NCI-H460 (cell line): ENCODE measurements at places on chromosomes 6 and 20. TPM values are rescaled to one million over a fixed set of nuclear protein-coding genes. Genes with fewer than 3 reads are reported as not detected.

The PRDM1 gene
- total RNA-seq: 3.0 and 3.6 TPM in 2 replicates

The TNFRSF6B gene
- 0.10 TPM in 1 of 2 replicates, not detected in the other for total RNA-seq

The C6orf58 gene
- total RNA-seq: not detected in 2 replicates

- DNase-seq: no peak
These were observed 3.8 kb upstream of the DSP start for GRCh38 chr6:7537565-7538174.

The MAN1A1 gene
- 0.10 and 0.46 TPM in 2 replicates for total RNA-seq

The ARFGEF3 gene
- 0.62 and 0.78 TPM in 2 replicates for total RNA-seq

- peak; percentile 43 for DNase-seq
These were observed 7.7 kb upstream of the ZKSCAN8 start for GRCh38 chr6:28134015-28134414.

- DNase-seq: no peak
These were observed 7.0 kb downstream of the UNC93A start for GRCh38 chr6:167298127-167298526.

The WFDC2 gene
- not detected in 2 replicates for total RNA-seq

The PKIB gene
- total RNA-seq: not detected in 2 replicates

- DNase-seq: no peak
These were observed 546 bp upstream of the KLHL32 start for GRCh38 chr6:96923871-96924493.

The HCK gene
- not detected in 2 replicates for total RNA-seq

DNA sequence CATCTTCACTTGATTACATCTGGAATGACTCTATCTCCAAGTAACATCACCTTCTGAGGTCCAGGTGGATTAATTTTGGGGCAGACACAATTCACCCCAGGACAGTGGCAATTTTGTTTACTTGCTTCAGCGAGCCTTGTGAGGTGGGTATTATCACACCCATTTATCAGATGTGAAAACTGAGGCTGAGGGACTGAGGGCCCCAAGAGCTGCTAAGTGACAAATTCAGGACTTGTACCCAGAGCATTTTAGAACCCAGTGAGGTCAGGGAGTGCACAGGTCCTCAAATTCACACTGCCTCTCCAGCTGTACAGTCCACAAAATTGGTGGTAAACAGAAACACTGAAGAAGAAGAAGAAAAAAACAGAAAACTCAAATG, 125.2 kb upstream of the PMEPA1 start:
- DNase-seq: no peak

The ATP5F1E gene
- total RNA-seq: 92.3 and 106 TPM in 2 replicates

The EPHA7 gene
- 0.02 and 0.06 TPM in 2 replicates for total RNA-seq
